ENCODE measurements at places on chromosomes 2 and 18.

DNA sequence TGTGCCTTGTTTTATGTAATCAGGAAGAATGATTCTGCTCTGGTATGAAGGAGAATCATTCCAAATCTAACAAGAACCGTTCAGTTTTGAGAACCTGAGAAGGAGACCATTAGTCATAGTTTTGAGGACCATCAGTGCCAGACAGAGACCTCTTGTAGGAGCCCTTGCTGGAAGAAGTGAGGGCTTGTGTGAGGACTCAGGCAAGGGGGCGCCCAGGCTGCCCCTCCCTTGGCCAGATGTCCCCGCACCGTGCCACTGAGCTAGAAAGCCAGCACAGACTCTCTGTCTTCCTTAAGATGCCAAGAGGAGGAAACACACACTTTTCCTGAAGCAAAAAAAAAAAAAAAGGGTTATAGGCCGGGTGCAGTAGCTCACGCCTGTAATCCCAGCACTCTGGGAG is 55.7 kb upstream of the SLC39A10 start:
- DNase-seq: no peak

DNA sequence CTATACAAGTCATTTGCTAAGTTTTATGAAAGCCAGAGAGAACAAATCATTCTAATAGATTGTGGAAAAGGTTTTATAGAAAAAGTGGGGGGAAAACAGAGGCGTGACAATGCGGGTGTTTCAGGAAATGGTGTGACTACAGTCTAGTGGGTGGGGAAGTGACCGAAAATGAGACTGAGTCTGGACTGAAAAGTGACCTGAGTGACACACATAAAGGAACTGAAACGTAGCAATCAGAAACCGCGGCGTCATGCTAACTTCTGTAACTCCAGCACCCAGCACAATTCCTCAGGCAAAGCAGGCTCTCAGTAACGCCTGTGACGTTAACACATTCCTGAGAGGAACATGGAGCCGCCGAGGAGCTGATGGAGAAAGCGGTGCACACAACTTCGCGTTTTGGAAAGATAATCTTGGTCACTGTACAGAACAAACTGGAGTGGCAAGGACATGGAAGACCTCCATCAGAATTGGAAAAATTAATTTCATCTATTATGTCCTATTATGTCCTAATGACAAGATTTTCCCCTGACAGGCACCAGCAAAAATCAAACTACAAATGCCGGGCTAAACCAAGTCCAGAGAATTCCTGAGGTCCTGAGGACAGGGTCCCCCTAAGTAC is 1.4 kb upstream of the CD226 start:
- DNase-seq: peak; percentile 45

- DNase-seq: no peak
Observed at GRCh38 chr2:179951680-179952079, 55.4 kb downstream of the CWC22 start.

DNA sequence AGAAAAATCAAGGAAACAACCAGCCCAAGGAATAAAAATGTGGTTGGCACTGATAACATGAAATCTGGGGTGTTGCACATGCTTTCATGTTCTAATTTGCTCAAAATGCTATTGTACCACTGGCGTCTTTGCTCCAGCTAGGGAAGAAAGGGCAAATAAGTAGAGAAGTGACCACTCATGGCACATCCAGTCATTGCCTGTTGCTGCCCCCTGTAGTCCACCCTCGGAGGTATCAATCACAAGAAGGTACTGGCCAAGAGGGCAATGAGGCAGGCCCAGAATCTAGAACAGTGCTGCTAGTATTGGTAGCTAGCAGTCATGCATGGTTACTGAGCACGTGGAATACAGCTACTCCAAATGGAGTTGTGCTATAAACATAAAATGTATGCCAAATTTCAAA is 213.4 kb downstream of the CDCA7 start:
- no peak for DNase-seq

DNA sequence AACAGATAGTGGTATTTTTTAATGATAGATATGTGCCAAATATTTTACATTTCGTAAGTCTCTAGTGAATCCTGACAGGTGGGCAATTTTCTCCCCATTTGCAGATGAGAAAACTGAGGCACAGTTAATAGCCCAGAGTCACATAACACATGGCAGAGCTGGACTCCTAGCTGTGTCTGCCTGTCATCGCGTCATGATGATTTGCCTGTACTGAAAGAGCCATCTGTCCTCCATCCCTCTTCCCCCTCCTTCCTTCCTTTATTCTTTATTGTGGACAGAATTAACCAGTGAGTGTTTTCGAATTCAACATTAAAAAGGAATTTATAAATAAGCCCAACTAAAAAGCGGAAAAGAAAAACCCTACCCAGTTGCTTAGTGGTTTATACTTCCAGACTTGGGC is 3.2 kb downstream of the DNAJB2 start:
- DNase-seq: no peak

- no peak for DNase-seq
Observed at GRCh38 chr2:216392018-216392562, 19.8 kb upstream of the MARCHF4 start.

- no peak for DNase-seq
Observed at GRCh38 chr18:59555995-59556659, 141.1 kb downstream of the CCBE1 start.

GRCh38 chr2:230541934-230542380 is 126.0 kb downstream of the SP100 start:
- no peak for DNase-seq

DNA sequence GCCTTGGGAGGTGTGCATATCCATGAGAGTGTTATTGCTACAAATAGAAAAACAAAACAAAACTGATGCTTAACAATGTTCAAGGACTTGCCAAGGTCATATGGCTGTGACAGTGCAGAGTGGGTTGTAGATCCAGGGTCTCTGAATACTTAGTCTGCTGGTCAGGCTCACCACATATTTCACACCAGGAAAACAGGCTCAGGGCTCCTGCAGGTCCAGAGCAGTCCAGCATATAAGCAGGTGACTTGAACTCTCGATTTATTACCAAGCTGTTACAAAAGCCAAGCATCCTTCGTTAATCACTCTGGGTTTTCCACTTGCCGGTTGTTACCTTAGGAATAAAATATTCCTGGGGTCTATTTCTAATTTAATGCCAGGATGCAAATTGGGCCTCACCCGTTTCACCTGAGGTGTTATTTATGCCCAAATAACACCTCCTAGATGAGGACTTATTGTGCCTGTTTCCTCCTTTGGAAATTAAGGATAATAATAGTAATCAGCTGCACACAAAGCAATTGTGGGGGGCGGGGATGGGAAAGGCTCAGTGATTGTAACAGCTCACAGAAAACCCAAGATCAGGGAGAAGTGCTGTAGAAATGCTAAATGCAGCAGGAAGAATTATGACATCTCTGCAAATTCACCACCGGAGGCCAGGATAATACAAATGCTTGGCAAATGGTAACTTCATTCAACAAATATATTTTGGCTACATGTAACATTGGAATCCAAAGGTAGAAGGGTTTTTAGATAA is 72.9 kb downstream of the TMEM182 start:
- no peak for DNase-seq

DNA sequence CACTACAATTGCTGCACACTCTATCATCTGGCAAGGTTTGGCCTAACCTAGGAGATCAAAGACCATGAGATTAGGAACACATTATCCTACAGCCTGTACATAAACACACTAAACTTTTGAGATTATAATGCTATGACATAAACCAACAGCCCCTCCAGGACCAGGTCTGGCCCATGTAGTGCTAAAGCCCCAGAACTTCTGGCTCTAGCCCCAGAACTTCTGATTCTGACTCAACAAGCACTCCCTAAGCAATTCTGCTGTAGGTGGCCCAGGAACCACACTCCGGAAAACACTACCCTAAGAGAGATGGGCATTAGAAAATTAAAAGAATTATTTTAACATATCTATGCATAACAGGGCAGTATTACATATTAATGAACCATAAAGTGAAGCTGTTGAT is 369.5 kb upstream of the LYPD1 start:
- DNase-seq: no peak

- no peak for DNase-seq
Observed at GRCh38 chr18:47899107-47899840, 31.2 kb downstream of the SMAD2 start.

DNA sequence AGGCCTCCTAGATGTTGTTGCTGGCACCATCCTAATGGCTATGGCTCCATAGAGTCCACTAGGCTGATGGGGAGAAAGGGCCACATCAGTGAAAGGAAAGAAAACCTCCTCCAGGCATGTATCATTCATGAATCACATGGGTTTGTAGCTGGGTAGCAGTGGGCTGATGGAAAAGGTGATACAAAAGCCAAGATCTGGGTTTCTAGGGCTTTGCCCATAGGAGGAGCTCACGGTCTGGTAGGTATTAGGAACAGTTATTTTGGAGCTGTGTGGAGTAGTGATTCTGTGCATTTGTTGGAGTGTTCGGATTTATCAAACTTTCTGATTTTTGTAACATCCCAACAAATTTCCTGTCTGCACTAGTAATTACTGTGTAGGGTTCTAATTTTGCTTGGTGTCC is 259.2 kb downstream of the SLC4A3 start:
- no peak for DNase-seq

Data from CD4-positive, alpha-beta T cell treated with Interleukin-1 beta for 1 hour (primary cell).